ENCODE measurements at places on chromosomes 11 and 22.

GRCh38 chr11:78226684-78227680 is 38.3 kb downstream of the USP35 start:
- no peak for DNase-seq

DNA sequence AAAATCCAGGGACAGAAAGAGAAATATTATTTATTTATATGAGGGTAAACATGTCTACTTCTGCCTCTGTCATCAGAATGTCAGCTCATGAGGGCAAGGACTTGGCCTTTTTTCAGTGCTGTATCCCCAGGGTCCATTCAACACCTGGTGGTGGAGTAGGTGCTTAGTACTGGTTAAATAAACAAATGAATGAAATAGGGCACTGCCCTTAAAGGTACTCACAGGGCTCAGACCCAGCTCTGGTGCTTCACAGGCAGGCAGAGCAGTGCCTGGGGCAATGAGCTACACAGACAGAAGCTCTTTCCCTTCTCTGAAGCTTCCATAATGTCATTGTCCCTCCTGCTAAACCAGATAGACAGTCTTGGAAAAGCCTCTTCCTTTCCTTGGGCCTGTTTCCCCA is 30.9 kb downstream of the P4HA3 start:
- no peak for DNase-seq

DNA sequence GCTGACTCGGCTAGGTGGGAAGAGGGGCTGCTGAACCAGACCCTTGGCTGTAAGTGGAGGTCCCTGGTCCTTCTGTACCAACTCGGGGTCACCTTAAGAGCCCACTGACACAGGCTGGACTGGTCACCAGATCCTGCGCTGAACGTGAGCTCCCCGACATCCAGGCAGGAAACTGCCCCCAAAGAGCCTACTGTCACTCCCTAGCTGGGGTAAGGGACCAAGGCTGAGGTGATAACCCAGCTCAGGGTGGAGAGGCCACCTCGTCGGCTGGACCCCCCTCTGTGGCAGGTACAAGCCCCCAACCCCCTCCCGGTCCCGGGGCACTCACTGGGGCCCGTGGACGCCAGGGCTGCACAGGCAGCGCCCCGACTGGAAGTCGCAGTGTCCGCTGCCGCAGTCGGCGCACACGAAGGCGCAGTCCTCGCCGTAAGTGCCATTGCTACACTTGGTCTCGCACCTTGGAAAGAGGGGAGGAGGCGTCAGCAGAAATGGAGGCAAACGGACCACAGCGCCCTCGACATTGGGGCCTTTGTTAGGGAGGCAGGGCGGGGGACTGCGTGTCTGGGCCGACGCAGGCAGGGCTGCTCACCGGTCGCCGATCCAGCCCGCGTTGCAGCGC is 7.4 kb downstream of the SCARF2 start:
- peak; percentile 26 for DNase-seq

DNA sequence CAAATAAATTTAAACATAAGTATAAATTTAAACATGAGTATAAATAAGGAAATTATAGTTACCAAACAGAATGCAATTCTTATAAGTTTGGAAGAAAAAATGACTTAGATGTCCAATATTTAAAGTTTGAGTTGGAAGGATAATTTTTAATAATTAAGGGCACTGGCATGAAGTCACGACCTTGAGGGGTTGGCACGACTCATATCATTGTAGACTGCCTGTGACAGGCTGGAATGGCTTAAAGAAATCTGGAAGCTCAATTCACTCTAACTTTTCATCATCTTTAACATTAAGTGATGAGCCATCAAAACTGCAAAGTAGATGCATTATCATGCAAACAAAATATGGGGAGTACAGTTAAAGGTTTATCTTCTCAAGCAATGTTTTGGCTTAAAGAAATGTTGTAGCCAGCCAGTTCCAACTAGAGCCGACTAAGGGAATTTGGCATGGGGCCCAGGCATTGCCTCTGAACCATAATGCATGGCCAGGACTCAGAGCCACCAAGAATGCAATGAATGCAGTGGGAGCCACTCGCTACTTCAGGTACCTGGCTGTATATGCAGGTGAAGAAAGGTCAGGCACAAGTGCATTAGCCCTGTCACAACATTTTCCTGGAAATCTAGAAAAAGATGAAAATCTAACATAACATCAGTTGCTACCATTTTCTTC is 33.4 kb downstream of the PGR start:
- DNase-seq = no peak

DNA sequence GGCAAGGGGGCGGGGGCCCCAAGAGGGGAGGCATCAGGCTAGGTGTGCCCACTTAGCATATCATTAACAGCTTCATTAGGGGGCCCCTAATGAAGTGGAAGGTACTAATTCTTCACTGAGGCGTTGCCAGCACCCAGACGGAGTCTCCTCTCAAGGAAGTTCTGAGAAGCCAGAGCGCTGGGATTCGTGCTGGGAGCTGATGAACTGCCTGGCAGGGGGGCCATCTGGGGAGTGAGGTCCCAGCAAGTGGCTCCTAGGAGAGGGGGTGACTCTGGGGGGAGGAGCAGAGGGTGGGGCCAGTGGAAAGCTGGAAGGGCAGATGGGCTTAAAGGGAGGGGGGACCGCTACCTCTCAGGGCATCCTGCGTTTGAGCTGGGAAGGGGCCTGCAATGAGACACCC is 29.8 kb downstream of the DAGLA start:
- DNase-seq = no peak

GRCh38 chr11:21774212-21774611 is 418.7 kb upstream of the ANO5 start:
- no peak for DNase-seq

- DNase-seq = no peak
These were observed 24.7 kb downstream of the TUB start for GRCh38 chr11:8105666-8106065.

DNA sequence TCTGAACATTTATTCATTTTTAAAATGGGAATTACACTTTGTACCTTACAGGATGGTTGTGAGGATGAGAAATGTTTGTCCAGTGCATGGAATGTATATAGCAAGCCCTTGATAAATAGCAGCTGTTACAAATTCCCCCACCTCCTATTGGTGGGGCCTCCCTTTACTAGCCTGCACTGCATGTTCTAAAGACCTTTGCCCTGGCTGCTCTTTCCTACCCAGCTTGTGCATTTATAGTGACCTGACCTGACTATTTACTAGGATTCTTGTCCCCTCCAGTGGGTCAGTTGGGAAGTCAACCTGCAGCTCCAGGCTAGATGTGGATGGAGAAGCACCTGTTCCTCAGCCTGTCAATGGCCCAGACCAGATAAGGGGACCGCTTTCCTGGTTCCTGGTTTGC is 180.3 kb downstream of the HIPK3 start:
- DNase-seq = no peak

DNA sequence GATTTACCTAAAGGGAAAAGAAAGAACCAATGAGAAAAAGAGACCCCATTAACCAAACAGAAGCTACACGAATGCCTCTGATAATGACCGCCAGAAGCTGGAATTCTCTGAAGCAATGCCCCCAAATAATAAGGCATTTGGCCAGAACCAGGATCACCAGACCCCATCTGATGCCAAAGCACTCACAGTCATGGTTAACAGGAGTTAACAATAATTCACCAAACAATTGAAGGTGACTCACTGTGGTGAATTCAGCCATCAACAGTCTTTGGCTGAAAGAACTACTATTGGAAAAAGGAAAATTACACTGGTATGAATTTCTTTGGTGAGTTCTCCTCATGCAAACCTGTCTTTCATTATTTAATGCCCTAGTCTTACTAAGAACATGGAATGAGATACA is 21.9 kb upstream of the NFRKB start:
- DNase-seq = no peak

- DNase-seq = peak; percentile 36
These were observed 212.4 kb upstream of the SESN3 start for GRCh38 chr11:95443386-95443785.

DNA sequence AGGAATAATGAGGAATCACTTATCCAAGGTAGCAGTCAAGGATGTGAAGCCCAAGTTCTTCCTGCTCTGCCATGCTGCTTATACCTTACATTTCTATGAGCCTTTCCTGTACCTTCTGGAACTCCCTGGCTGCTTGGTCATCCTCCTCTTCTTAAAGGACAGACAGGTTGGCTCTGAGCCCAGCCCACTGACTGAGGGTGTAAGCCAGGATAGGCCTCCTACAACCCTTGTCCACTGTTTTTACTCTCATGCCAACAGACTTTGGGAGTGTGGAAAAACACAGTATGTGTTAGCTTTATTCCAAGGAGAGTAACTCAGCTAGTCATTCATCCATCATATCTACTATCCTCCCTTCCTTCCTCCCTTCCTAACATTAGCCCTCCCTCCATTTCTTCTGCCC is 47.5 kb downstream of the IRAG1 start:
- DNase-seq = no peak

DNA sequence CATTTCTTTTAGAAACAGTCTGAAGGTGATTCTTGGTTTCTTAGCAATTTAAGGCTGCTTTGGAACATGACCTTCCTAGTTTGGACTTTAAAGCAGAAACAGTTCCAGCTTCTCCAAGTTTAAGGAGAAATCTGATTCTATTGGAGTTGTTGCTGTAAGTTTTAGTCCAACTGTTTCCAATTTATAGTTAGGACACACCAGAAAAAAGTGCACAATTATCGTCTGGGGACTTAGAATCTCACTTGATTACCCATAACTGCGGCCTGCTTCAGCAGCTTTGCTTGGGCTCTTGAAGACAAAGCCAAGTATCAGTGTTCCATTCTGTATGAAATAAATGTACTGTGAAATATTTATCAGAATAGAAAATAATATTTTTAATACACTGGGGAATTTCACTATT is 246.6 kb downstream of the TMEM135 start:
- DNase-seq = no peak

GRCh38 chr11:128297091-128297651 is 290.2 kb downstream of the ETS1 start:
- DNase-seq = no peak
